Spinal cord (tissue), 10 donors: ENCODE measurements at places on chromosomes 16 and 17. TPM values are rescaled to one million over a fixed set of nuclear protein-coding genes. Genes with fewer than 3 reads are reported as not detected.

Gene MVD
- polyA plus RNA-seq: 157 TPM

Gene TEKT5
- 0.27 TPM for polyA plus RNA-seq

Gene TBC1D3K
- polyA plus RNA-seq: not detected

Gene HEATR9
- 0.44 TPM for polyA plus RNA-seq

Gene ARL5C
- polyA plus RNA-seq: 0.48 TPM

Gene SCGB1C2
- polyA plus RNA-seq: not detected

Gene TRIM25
- polyA plus RNA-seq: 18.8 TPM
